NCI-H69 (cell line): ENCODE measurements at places on chromosomes 12 and 14.

- no peak for DNase-seq
Measured at GRCh38 chr12:63894132-63894531, 49.6 kb downstream of the SRGAP1 start.

- no peak for DNase-seq
Measured at GRCh38 chr14:88181072-88181471, 142.0 kb downstream of the KCNK10 start.

GRCh38 chr12:106144847-106145246 is 6.1 kb upstream of the NUAK1 start:
- DNase-seq = no peak

- DNase-seq = peak; percentile 81
Measured at GRCh38 chr12:69623970-69624369, 13.3 kb upstream of the LRRC10 start.

- DNase-seq = no peak
Measured at GRCh38 chr12:121648458-121649028, 20.9 kb downstream of the MORN3 start.

GRCh38 chr14:23015618-23016017 is 5.7 kb upstream of the C14orf93 start:
- no peak for DNase-seq

DNA sequence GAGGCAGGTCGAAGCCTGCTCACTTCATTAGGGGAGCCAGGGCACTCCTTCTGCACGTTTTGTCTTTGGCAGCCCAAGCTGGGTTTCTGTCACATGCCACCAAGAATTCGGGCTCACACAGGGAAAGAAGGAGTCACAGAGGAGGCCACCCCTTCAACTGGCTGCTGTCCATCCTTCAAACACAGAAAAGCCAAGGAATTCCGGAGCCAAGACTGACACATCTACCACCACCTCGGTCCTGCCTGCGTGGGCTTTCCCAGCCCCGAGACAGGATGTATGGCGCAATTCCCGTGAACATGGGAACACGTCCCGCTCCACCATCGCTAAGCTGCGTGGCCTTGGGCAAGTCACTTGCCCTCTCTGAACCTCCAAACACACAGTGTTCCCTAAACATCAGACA is 70.4 kb downstream of the NCOR2 start:
- DNase-seq = no peak

DNA sequence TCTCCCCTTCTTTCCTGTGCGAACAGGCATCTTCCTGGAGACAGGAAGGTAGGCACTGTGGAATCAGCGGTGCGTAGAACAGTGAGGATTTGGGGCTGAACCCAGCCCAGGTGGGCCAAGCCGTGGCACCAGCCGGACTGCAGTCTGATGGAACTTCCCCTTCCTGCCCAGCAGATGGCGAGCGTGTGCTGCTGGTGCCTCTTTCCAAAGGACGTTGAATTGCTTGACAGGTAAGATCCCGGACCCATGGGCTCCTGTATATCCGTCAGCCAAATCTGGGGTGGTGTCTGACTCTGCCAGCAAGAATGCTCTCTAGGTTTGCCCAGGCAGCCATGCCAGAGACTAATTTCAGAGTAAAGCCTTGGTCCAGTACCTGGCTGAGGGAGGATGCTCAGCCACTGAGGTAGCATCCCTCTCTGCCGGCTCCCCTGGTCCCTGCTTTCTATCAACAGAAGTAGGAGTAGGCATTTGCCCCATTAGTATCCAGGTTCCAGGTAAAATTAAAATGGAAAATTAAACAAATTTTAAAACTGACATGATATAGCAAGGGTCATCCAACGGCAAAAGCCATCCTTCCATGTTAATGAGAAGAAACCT is 21.1 kb upstream of the KCNA5 start:
- DNase-seq = peak; percentile 78

- no peak for DNase-seq
Measured at GRCh38 chr14:60622210-60622916, 26.9 kb downstream of the SIX1 start.

- DNase-seq = no peak
Measured at GRCh38 chr12:122964439-122965257, 1.6 kb downstream of the ABCB9 start.

DNA sequence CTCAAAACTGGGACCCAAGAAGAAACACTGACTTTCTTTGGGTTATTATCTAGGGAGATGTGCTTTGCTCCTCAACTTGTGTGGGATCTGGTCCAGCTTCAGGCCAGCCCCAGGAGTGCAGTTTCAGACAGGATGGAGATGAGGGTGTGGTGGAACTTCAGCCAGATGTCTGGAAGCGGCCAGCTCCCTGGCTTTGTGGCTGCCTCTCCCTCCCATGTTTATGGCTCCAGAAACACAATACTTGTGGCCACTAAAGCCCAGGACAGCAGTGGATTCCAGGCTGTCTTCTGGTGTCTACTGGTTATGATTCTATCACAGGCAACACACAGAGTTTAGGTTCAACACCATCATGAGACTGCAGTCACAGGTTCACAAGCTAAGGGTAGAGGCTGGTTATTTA is 44.2 kb upstream of the EMP1 start:
- no peak for DNase-seq

DNA sequence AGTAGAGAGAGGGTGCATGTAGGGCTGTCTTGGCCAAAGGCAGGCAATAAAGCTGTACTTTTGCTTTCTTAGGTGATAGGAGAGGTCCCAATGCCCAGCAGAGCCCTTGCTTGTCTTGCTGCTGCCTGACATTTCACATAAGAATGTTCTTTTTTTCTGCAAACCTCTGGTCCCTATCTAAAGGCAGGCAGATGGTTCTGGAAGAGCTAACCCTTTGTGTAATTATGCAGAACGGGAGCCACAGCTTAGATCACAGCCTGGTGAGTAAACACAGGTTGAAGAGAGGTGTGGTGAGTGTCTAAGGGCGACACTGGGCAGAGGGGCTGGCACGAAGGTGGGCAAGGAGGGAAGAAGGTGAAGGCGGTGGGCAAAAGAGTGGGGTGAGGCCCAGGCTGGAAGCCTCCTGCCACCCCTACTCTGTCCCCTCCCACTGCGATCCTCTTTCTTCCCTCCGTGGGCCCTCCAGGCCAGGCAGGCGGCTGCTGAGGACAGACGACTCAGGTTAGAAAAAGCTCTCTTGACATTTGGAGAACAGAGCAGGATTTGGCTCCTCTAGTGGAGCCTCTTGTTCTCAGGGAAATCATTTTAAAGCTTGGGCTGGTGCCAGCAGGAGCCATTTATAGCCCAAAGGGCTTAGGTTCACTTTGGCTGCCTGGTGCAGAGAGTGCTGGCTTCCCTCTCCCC is 42.8 kb downstream of the PRMT8 start:
- peak; percentile 92 for DNase-seq

GRCh38 chr14:99321955-99322730 is 50.1 kb upstream of the BCL11B start:
- no peak for DNase-seq

DNA sequence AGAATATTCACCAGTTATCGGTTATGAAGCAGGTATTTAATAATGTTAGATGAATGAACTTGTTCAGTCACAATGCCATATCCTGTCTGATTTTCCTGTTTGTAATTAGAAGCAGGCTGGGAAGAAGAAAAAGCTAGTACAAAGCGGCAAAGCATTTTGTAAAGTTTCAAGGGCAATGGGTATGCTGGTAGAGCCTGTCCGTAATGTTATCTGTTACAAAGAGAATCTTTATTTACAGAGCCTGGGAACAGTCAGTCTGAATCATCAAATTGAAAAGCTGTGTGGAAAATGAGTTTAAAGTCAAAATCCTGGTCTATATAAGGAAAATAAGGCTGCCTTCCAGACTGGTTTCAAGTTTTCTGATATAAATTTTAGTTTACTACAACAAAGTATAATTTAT is 40.5 kb downstream of the PARP11 start:
- no peak for DNase-seq

GRCh38 chr14:29941401-29941800 is 13.8 kb upstream of the PRKD1 start:
- DNase-seq = no peak

- no peak for DNase-seq
Measured at GRCh38 chr12:122646517-122647217, 56.5 kb downstream of the HCAR2 start.

DNA sequence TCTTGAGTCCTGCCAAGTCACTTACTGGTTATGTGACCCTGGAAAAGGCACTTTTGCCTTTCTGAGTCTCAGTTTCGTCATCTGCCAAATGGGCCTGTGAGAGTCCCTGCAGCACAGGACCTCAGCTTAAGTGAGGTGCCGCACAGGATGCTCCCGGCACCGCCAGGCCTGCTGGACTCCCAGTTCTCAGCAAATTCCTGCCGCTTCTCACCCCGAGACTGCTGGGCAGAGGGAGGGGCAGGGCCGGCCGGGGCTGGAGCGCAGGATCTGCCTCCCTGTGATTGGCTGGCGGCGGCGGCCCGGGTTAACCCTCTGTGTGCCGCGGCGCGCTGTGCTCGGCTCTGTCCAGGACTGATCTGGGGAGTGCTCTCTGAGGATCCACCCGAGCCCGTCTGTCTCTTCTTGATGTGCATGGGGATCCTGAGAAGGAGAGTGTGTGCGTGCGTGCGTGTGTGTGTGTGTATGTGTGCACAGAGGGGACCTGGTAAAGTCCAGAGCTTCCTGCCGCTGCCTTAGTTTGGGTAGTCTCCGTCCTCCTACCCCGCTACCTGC is 8.6 kb downstream of the SETD1B start:
- DNase-seq = peak; percentile 82

DNA sequence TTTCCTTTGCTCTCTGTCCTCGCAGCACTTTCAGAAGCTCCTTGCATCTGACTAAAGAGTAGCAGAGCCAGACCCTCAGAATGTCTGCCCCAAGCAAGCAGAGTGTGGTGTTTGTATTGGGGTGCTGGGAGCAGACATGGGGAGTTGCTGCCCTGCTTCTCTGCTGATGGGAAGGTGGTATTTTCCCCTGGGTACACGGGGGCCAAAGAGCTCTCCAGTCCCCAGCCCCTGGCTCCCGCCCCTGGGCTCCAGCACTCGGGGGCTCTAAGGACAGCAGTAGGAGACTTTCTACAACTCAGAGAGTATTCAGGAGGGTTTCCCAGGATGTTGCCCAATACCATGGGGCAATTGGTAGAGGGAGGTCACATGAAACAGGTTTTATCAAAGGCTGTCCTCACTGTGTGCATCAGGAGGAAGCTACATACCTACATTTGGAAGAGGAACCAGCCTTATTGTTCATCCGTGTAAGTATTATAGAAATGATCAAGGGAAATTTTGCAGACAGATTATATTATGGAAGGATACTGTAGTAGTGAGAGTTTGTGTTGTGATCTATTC is 50.3 kb downstream of the DAD1 start:
- DNase-seq = no peak

DNA sequence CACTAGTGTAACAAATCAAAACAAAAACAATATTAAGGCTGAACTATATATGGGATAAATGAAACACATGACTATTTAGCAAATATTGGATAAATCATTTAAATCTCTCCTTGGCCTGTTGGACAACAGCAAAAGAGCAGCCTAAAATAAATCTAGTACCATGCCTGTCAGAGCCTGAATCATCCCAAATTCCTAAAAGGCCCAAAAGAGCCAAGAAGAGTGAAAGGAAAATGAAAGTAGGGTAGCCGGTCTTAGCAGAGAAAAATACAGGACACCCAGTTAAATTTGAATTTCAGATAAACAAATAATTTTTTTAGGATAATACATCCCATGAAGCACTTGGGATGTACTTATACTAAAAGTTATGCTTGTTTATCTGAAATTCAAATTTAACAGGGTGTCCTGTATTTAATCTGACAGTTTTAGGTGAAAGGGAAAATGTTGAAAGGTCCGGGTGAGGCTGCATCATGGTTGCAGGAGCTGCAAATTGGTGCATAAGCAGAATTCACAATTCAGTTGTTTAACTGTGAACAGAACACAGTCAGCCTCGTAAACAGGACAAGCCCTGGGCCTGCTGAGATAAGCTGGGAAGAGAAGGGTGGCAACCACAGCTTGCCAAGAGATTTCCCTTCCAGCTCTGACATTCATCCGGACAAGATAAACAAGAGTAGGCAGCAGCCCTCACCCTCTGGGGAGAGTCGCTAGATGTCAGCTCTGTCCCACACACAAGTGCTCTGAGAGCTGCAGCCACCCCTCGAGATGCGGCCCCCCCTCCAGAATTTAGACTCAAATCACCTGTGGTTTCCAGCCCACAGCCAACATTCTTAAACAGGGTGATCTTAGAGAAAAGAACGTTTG is 30.3 kb downstream of the DMAC2L start:
- peak; percentile 84 for DNase-seq

DNA sequence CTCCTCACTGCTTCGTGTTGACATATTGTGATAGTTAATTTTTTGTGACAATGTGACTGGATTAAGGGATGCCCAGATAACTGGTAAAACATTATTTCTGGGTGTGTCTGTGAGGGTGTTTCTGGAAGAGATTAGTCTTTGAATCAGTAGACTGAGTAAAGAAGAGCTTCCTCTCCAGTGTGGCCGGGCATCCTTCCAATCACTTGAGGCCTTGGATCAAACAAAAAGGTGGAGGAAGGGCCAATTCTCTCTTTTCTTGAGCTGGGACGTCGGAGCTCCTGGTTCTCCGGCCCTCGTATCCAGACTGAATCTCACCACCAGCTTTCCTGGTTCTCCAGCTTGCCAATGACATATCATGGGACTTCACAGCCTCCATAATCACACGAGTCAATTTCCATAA is 240.4 kb downstream of the CHST11 start:
- DNase-seq = no peak

DNA sequence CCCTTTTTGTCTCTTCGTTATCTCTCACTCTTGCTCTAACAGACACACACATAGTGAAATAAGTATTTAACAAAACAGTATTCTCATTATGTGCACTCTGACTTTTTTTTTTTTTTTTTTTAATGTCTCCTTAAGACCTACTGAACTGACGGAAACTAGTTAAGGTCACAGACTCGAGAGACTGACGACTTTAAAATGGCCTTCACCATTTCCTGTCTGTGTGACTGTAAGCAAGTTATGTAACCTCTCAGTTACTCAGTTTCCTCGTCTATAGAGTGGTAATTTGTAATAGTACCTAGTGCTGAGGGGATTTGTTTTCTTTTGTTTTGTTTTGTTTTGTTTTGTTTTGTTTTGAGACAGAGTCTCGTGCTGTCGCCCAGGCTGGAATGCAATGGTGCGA is 284.8 kb downstream of the FBXL14 start:
- no peak for DNase-seq

DNA sequence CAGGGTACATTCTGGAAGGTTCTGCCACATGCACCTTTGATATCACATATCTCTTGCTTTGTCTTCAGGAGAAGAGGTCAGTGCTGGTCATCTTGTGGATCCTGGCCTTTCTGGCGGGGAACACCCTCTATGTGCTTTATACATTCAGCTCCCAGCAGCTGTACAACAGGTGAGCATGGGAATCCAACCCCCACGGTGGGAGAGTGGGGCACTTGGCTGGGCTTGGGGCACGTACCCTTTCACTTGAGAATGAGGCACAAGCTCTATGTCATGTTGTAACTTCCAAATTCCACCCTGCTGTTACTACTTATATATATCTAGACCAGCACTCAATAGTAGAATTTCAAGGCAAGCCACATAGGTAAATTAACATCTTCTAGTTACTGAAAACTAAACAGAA is 28.6 kb downstream of the RNFT2 start:
- no peak for DNase-seq

DNA sequence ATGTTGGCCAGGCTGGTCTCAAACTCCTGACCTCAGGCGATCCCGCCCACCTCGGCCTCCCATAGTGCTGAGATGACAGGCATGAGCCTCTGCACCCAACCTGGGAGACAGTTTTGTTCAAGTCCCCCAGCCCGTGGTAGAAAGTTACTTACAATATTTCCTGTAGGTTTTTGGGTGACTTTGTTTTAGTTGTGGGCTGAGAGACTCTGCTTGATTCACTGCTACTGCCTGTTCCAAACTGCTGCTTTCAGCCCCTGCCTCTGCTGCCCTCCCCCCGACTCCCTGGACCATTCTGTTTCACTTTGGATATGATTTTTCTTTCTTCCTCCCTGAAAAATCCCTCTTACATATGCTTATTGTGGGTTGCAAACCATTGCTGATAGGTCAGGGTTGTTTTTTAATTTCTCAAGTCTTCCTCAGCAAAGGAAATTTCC is 13.4 kb upstream of the PCNX1 start:
- no peak for DNase-seq
